ENCODE measurements at places on chromosomes 3 and 15.

GRCh38 chr15:44243141-44243540, 45.4 kb upstream of the GOLM2 start:
- DNase-seq: no peak

DNA sequence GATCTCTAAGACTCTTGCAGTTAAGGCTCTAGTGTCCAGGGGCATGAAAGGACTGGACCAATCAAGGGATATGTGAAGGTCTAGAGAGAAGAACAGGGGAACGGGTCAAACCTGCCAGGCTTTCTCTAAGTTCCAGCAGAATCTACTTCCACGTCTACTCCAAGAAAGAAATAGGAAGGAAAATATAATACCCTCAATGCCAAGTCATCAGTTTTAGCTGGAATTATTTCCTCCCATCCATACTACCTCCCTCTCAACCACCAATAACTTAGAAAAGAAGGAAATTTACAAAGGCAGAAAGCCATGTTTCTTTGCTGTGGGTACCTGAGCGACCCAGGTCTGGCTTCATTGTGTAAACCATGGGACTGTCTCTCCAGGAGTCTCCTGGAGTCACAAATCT, 7.8 kb downstream of the SHC4 start:
- no peak for DNase-seq

GRCh38 chr15:98057453-98057852, 97.0 kb downstream of the ARRDC4 start:
- DNase-seq: no peak

GRCh38 chr15:87841426-87841998, 415.0 kb downstream of the NTRK3 start:
- no peak for DNase-seq

- DNase-seq: no peak
These were observed 21.6 kb upstream of the SPTBN5 start for GRCh38 chr15:41915255-41915994.

DNA sequence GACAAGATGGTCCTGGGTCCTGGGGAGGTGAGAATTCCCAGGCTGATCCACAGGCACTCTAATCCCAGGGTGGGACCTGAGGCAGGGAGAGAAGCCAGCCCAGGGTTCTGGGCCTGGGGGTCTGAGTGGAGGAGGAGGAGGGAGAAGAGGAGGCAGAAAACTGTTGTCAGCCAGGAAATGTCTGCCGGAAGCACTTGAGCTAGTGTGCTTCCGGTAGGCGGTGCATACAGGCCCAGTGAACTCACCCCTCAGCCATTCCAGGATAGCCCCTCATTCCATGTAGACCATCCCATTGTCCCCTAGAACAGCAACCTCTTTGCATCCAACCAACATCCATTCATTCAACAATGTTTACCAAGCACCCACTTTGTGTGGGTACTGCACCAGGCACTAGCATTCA, 47.9 kb upstream of the LCTL start:
- no peak for DNase-seq

GRCh38 chr3:104642827-104643226, 723.9 kb upstream of the ALCAM start:
- no peak for DNase-seq

GRCh38 chr3:161573136-161573535, 76.5 kb downstream of the OTOL1 start:
- DNase-seq: no peak

GRCh38 chr3:80215191-80215590, 447.4 kb upstream of the ROBO1 start:
- DNase-seq: no peak

GRCh38 chr3:177055605-177056571, 141.4 kb downstream of the TBL1XR1 start:
- DNase-seq: no peak

DNA sequence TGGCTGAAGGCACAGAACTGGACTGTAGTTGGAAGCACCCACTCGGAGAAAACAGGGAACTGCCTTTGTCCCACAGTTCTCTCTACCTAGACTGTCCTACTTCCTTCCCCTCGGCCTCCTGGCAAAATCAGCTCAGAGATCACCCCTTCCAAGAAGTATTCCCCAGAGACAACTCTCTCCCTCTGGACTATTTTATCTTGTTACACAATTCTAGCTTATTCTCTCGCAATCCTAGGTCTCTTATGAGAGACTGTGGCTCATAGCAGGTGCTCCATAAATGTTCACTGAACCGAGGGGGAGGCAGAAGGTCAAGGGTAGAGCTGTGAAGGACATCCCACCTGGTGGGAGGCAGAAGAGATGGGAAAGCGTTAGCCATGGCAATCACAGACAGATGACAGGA, 10.6 kb downstream of the HEG1 start:
- no peak for DNase-seq

DNA sequence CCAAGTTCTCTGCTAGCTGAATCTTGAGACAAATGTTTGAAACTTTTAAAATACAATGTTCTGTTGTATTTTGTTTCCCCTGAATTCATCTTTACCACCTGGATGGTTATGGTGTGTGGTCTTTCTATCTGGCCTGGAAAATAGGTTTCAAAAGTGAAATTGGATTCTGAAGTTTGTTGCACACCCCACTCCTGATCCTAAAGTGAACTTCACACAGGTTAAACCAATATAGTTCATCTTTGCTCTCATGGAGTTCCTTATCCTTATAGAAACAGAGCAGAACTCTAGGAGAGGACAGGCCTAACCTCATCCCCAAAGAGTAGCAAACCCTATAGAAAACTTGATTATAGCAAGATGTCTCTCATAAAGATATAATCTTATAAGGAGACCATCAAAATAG, 179.4 kb upstream of the BCL6 start:
- no peak for DNase-seq

DNA sequence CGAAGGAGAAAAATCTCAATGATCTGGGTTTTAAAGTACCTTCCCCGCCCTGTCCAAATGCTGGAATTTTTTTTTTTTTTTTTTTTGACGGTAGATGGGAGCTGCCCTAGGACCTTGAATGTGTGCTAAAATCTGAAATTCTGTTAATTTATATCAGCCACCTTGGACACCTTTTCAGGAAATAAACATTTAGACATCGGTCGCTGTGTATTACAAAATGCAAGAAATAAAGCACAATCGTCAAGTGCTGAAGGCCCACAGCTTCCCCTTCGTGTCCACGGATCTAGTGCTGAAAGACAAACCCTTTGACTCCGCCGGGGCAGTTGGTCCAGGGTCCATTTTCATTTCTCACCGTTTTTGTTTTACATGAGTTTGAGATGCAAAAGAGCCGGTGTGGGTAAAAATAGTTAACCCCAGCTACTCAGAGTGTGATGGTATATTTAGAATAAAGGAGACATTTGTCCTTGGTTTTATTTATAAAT, 90.2 kb upstream of the CHD2 start:
- DNase-seq: peak; percentile 48
